ENCODE measurements at places on chromosomes 12 and 14.

- DNase-seq: no peak
Measured at GRCh38 chr12:92928421-92928961, 604 bp downstream of the EEA1 start.

DNA sequence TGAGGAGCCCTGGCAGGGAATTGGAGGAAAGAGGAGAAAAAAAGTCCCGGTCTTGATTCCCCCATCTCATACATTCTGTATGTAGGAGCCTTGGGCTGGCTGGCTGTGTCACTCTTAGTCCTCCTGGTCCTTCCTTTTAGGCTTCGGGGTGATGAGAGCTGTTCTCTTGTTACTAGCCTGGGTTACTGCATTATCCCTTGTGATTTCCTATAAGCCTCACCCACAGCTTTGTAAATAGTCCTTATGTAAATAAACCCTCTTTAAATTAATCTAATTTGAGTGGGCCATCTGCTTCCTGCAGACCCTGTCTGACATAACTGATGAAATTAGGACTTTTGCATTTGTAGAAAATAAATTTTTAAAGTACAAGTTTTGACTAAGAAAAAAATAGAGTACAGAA, 19.2 kb downstream of the DNM1L start:
- no peak for DNase-seq

- no peak for DNase-seq
Measured at GRCh38 chr12:62613081-62613480, 146.5 kb downstream of the MON2 start.

- DNase-seq: no peak
Measured at GRCh38 chr12:513446-513845, 53.7 kb downstream of the B4GALNT3 start.

DNA sequence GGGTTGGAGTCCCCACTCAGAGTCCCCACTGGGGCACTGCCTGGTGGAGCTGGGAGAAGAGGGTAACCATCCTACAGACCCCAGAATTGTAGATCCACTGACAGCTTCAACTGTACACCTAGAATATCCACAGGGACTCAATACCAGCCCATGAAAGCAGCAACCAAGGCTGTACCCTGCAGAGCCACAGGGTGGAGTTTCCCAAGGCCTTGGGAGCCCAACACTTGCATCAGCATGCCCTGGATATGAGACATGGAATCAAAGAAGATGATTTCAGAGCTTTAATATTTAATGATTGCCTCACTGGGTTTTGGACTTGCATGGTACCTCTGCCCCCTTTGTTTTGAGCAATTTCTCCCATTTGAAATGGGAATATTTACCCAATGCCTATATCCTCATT, 80.4 kb downstream of the RASSF9 start:
- no peak for DNase-seq

Data from H9 (cell line).